ENCODE measurements at places on chromosomes 4 and X.

GRCh38 chr4:101309925-101310324 is 37.4 kb downstream of the PPP3CA start:
- DNase-seq = no peak

DNA sequence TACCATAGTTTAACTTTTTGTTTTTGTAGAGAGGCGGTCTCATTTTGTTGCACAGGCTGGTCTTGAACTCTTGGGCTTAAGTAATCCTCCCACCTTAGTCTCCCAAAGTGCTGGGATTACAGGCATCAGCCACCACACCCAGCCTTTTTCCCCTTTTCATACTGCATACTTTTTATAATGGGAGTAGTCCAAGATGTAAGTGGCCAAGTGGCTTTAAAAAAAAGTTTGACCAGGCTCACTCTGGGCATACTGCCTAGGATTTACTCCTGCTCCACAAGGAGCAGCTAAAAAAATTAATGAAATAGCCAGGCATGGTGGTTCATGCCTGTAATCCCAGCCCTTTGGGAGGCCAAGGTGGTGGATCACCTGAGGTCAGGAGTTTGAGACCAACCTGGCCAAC is 6.0 kb downstream of the GRSF1 start:
- no peak for DNase-seq

- DNase-seq = no peak
Measured at GRCh38 chrX:120727911-120728310, 98.1 kb upstream of the C1GALT1C1 start.

DNA sequence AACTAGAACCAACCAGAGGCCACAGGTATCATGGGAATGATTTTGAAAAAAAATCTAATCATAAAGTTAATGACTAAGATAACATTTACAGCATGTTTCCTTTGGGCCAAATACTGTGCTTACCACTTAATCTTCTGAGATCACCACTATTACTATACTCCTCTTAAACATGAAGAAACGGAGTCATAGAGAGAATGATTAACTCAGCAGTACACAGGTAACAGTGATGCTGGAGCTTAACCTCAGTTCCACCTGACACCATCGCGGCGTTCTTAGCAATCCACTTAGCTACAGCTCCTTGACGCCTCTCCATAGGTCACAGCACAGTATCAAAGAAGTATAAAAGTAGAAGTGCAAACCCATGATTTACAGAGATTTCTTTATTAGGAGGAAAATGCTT is 592.6 kb upstream of the SLIT2 start:
- no peak for DNase-seq

GRCh38 chr4:12492730-12493393 is 991.3 kb downstream of the RAB28 start:
- DNase-seq = no peak

- DNase-seq = no peak
Measured at GRCh38 chr4:73730292-73730691, 10.1 kb upstream of the CXCL8 start.

DNA sequence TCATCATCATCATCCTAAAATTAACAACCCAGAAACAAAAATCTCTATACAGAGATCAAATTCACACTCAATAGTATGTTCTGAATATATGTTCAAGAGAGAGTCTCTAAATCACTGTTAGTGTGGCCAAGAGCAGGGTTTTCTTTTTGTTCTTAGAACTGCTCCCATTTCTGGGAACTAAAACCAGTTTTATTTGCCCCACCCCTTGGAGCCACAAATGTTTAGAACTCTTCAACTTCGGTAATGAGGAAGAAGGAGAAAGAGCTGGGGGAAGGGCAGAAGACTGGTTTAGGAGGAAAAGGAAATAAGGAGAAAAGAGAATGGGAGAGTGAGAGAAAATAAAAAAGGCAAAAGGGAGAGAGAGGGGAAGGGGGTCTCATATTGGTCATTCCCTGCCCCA is 32.3 kb downstream of the CYBB start:
- DNase-seq = no peak

DNA sequence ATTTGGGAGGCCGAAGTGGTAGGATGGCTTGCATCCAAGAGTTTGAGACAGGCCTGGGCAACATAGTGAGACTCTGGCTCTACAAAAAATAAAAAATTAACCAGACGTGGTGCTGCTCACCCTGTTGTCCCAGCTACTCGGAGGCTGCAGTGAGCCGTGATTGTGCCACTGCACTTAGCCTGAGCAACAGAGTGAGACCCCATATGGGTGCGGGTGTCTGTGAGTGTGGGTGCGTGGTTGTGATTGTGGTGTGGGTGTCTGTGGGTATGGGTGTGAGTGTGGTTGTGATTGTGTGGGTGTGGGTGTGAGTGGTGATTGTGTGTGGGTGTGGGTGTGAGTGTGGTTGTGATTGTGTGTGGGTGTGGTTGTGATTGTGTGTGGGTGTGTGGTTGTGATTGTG is 114.6 kb downstream of the UBE2K start:
- no peak for DNase-seq

- DNase-seq = no peak
Measured at GRCh38 chr4:175813821-175814220, 1.8 kb upstream of the GPM6A start.

GRCh38 chr4:4714331-4714730 is 145.1 kb upstream of the MSX1 start:
- no peak for DNase-seq

GRCh38 chr4:110154582-110154981 is 43.8 kb downstream of the ELOVL6 start:
- DNase-seq = no peak

DNA sequence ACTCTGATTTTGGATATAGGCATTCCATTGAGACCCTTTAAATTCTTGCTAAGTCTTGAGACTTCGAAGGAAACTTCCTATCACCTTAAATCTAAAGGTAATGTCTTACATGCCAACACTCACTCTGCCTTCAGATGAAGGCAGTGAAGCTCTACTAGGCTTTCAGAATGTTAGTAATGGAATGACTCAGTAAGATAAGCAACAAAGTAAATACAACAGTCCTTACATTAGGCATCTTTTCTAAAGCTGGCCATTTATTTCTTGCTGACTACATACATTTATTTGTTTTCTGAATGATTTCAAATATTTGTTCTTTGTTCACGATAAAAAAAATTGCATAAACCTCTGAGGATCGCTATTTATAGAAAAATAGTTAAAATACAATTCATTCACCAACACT is 43.5 kb downstream of the ASIC5 start:
- DNase-seq = no peak

GRCh38 chr4:153790962-153791551 is 2.2 kb upstream of the SFRP2 start:
- DNase-seq = no peak

DNA sequence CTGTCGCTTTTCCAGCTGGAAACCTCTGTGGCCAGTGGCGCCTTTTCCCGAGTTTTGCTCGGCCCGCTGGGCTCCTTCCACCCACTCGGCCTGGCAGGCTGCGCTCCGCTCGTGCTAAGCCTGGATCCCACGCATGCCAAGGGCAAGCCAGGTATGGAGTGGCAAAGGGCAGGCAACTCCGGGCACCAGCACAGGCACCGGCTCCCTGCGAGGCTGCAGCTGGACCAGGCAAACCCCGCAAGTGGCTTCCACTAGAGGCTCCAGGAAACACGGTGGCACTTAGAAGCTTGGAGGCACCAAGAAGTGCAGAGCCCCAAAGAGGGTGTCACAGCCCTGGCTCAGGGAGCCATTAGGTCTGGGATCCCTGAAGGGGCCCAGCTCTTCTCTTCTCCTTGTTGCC is 59.5 kb downstream of the PPA2 start:
- DNase-seq = no peak

DNA sequence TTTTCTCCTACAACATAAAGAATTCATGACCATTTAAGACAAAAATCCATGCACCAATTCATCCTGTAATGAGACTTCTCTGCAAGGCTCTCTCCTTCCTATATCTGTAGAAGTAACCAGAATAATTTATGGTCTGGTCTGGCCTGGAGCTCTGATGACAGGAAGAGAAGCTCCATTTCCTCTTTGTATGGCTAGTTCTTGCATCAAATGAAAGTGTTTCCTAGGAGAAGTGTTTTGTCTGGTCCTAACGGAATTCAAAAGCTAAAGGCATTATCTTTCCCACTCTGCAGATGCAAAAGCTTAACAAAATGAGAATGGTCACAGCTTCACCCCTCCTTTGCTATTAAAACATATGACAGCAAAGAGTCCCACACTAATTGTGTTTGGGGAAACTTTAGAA is 55.1 kb downstream of the SPATA18 start:
- no peak for DNase-seq

DNA sequence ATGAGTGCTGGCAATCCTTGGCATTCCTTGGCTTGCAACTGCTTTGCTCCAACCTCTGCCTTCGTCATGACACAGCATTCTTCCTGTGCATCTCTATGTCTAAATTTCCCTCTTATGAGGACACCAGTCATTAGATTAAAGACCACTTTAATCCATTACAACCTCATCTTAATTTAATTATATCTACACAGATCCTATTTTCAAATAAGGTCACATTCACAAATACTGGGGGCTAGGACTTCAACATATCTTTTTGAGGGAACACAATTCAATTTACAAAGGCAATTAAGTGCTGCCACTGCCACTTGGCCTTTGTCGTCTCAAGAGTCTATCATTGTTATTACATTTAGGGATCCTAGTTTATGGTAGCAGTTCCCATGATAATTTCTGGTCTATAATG is 163.7 kb upstream of the PPP1R2C start:
- no peak for DNase-seq

DNA sequence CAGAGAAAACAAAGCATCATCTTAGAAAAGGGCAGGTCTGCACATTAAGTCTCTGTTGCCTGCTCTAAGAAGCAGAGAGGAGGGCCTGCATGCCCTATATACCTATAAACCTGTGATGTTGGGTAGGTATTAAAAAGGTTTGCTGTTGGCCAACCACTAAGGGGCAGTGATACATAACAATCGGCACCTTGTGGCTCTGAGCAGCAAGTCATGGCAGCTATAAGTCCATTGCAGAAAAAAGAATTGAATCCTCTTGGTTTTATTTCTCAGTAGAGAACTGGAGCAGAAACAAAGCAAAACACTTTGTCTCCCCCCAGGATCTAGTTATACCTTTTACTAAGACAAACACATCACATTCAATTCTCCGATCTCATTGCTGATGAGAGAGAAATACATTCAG is 1364.4 kb downstream of the STIM2 start:
- no peak for DNase-seq

DNA sequence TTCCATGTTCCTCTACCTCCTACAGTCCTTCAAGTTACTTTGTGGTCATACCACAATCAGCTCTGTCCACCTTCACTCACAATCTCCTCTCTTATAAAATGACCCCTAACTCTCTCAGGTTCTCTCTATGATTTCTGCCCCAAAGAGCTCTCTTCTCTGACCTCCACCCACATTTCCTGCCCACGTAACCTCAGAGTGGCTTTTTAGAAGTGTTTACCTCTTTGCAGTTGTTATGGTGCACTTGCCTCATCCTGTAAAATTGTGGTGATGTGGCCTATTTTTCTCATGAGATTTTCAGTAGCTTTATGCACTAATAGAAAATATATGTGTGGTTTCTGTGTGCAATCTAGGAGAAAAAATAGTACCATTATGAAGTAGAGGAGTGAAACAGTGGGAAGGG is 215.8 kb downstream of the PACRGL start:
- no peak for DNase-seq

DNA sequence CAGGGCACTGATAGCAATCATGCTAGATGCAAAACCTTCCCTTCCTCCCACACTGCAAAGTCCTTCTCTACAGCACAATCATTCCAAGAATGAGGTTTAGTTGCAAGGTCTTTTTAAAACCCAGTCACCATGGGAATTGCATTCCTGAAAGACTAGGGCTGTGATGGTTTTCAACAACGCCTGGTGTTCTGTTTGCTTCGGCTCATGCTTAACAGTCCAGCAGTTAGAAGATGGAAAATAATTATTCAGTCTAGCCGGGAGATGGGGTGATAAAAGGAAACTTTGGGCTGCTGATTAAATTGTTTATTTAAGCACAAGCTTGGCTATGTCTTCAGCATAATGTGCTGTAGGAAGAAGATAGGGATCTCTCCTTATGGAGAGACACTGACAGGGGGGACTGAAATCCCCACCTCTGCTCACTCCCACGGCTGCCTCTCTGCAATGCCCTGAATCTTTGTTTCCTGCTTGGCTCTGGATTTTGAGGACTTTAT is 211.4 kb downstream of the MID1IP1 start:
- DNase-seq = no peak

DNA sequence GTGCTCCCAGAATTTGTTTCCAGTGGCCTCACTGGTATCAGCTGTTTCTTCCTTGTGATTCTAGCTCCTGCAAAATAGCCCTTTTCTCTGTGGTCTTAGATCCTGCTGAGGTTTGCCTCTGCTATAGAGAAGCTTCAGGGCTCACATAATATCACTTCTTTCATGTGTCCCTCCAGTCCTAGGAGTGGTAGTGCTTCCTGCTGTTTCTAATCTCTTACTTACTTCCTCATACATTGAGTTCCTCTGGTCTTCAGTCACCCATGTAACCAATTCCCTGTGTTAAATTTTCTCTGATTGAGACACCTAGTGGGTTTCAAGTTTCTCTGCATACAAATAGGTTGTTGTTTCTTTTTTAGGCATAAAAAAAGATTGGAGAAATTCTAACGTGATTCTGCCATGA is 1567.9 kb downstream of the ARAP2 start:
- DNase-seq = no peak

- DNase-seq = no peak
Measured at GRCh38 chr4:36198861-36199260, 45.5 kb downstream of the ARAP2 start.

Data from coronary artery (tissue), 2 donors.